ENCODE measurements at places on chromosomes 4 and X.

DNA sequence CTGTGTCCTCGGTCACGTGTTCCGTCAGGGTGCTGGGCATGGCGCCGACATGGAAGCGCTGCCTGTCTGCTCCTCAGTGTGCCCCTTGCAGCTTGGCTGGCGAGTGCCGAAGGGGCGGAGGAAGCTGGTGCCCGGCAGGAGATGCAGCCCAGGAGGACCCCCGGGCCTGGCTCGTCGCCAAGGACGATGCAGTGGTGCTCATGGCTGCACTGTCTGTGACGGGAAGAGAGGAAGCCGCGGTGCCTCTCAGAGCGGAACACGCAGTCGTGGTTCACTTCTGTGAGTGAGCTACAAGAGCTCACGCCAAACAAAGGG lies 38.1 kb downstream of the FGFRL1 start:
- no peak for DNase-seq

- DNase-seq: no peak
Measured at GRCh38 chr4:38673130-38673978, 9.4 kb downstream of the KLF3 start.

- DNase-seq: no peak
Measured at GRCh38 chr4:59818656-59819055, 1381.5 kb upstream of the ADGRL3 start.

GRCh38 chr4:81460191-81460701 lies 11.5 kb downstream of the RASGEF1B start:
- no peak for DNase-seq

GRCh38 chrX:68935362-68935761 lies 106.5 kb downstream of the EFNB1 start:
- DNase-seq: no peak

- no peak for DNase-seq
Measured at GRCh38 chr4:153113061-153113837, 91.0 kb upstream of the TRIM2 start.

DNA sequence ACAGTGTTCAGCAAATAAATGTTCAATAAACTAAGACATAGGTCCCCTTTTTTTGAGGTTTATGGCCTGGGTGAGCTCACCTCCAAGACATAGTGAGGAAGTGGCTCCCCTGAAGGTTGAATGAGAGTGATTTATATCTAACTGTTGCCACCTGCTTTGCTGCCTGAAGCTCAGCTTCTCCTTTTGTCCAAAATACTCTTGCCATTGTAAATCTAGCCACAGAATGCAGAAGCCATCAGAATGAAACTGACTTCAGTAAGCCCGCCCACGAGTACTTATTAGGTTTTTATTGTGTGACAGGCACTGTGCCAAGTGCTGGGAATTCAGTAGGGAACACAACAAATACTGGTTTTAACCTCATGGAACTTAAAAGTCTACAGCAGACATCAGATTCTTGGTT lies 18.0 kb downstream of the SPINK2 start:
- DNase-seq: no peak

DNA sequence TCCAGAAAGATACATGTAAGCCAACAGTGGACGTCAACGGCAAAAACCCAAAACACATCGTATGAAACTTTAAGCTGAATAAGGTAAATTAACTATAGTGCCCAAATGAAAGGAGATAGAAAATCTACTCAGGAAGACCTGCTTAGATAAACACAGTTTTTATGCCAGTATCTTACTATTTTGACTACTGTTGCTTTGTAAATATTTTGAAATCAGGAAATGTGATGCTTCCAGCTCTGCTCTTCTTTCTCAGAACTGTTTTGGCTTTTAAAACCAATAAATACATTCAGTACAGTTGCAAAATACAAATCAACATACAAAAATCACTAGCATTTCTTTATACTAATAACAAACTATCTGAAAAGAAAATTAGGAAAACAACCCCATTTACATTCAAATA lies 83.8 kb downstream of the SMARCA5 start:
- no peak for DNase-seq
